Brain (organoid and tissue), 16 donors: ENCODE measurements at places on chromosomes 3 and 15.

GRCh38 chr3:128559486-128560225 lies 66.7 kb upstream of the GATA2 start:
- no peak for DNase-seq

DNA sequence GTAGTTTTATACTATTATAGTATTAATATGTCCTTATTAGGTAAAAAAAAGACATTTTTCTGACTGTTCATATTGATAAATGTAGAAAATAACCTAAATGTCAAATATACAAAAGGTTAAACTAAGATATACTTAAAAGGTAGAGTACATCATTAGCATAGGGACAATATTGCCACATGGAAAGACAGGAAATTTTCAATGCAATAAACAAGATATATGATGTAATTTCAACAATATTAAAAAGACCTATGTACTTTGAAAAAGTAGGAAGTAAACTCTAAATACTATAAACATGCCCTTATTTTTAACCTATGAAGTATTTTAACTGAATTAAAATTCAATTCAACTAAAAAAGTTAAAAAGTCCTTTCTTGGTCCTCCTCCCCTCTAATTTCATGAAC lies 1.9 kb downstream of the SPG11 start:
- no peak for DNase-seq

DNA sequence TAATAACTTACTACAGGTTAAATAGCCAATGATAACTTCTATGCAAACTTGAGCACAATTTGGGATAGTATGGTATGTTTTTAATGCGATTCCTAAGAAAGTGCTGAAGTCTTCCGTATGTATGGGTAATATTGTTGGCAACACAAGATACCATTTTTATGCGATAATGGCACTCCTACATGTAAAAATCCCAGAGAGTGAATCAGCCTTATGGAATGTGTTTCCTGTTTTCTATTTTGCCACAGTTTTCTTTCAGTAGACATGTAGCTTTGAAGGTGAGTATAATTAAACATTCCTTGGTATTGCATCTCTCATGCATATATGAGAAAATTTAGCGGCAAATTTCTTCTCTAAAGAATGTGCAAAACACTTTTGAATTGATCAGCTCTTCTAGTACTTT lies 396.8 kb upstream of the AZI2 start:
- peak; percentile 45 for DNase-seq

- DNase-seq, result no peak
These were observed 30.0 kb downstream of the RNF111 start for GRCh38 chr15:59017449-59017848.

- DNase-seq, result no peak
These were observed 36.5 kb downstream of the HEG1 start for GRCh38 chr3:125019271-125019670.

- no peak for DNase-seq
These were observed 206.5 kb downstream of the LPP start for GRCh38 chr3:188360364-188360881.

GRCh38 chr15:73398861-73399260 lies 30.1 kb upstream of the HCN4 start:
- DNase-seq, result no peak

DNA sequence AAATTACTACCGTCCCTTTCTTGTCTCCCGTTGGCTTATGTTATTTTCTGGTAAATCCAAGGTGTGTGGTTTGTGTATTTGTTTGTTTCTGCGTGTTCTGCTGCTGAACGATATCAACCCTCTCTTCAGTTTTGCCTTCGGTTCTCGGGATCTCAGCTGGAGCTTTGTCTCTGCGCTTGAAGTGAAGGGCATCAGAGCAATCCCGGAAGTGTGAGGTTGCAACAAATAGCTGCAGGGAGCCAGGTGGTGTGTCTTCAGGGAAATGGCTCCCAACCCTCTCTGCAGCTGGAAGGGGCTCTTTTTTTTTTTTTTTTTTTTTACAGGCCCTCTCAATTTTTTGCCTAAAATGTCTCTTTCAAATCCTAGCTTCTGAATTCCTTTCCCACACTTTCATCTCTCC lies 116.4 kb upstream of the RGMA start:
- DNase-seq, result no peak

GRCh38 chr3:195139091-195139875 lies 131.7 kb downstream of the XXYLT1 start:
- no peak for DNase-seq

- DNase-seq, result no peak
These were observed 7.9 kb downstream of the CCDC71 start for GRCh38 chr3:49158103-49158709.

DNA sequence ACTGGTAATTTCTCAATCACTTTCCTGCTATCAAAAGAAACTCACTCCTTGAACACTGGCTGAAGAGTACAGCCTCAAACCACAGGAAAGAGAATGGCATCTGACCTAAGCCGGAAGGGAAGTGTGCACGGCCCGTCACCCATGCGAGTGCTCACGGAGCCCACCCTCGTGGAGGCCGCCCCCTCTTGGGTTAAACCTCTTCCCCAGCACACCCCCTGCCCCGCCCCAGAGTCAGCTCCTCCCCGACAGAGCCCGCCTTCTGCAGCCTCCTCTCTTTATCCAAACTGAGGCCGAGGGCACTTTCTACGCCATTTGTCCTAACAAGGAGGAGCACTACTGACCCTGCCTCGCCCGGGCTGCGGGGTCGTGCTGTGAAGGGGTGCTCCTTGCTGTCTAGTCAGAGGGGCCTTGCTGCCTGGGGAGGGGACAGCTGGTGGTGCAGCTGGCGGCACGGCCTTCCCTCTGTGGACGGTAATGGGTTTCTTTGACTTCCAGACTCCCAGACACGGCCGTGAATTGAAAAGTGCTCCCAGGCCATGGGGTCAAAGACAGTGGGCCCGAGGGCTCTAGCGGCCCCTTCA lies 137.7 kb downstream of the NSMCE3 start:
- no peak for DNase-seq

DNA sequence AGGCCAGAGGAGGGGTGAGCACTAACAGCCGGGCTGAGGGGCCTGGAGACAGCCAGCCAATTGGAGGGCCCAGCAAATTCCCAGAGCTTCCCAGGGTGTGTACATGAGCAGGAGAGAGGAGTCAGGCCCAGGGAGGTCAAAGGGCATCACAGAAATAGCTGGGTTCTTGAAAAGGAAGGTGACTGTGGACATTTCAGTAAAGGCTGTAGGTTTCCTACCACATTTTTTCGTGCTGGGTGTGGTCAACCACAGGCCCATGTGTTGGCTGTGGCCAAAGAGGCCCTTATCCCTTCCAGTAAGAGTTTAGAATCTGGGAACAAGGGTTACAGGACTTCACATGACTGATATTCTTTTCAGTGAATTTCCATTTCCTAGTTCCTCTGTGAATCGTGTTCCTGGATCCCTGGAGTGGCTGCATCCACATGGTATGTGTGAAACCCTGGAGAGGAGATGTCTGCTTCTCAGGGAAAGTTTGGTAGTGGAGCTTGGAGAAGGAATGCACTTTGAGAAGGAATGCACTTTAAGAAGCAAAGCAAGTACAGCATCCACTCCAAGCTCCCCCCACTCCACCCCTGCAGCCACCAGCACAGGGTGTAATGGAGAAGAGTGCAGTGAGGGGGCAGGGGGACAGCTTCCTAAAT lies 73.2 kb upstream of the HEG1 start:
- DNase-seq, result no peak

GRCh38 chr3:160184655-160185054 lies 40.6 kb upstream of the C3orf80 start:
- DNase-seq, result no peak

- no peak for DNase-seq
These were observed 366.0 kb upstream of the TBL1XR1 start for GRCh38 chr3:177563243-177563780.

DNA sequence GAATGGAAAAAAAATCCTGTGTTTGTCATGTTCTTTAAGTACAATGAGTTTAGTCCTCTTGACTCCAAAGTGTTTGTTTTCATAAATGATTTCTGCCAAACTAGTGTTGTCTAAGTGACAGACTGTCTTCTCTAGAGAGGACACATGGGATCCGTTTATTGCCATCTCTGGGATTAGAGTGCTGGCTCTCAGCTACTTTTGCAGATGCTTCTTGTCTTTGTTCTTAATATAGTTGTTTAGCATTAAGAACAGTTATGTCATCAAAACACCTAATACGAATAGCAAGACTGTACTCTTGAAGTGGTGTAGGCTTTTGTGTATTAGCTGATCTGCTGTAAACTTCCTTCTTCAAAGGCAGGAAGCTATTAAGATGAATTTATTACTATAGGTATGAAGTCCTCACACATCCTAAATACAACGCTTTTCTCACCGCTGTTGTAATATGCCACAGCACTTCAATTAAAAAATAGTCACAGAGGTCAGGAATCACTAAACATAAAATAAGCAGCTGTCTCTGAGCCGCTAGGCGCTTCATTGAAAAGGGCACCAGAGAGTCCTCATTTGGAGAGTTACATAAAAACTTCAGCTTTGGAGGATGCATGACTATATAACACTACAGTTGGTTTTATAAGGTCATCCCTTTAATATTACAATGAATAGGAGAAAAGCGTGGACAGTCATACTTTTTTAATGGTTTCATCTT lies 128.3 kb upstream of the ZNF385D start:
- peak; percentile 72 for DNase-seq

DNA sequence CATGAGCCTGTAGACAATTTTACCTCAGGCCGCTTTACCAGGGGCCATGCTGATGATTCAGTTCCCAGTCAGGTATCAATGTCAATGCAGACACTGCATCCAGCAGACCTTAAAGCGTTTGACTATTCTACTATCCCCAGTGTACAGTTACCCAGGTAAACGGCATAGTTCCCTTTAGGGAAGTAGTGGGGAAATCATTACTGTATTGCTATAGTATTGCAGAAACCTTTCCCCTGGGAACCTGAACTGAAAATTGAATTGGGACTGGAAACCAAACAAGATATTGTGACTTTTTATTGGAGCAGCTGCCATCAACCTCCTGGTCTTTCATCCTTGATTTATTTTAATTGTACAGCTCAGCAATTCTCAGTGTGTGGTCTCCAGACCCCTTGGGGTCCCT lies 6.6 kb upstream of the INAFM2 start:
- DNase-seq, result no peak

DNA sequence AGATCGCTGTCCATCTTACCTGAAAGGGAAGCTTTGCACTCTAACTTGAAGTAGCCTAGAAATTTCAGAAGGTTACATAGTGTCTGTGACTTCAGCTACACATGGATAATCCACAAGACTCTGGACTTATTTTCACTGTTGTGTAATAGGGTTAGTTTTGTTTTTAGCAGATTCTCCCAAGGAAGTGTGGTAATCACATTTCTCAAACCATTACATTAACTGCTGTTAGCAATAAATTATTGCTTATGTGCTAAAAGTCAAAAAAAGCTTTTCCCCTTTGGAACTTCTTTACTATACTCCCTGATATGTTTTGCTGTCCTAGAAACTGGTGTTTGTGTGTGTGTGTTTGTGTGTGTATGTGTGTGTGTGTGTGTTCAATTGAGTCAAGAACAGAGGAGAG lies 351.8 kb upstream of the TPRG1 start:
- DNase-seq, result no peak

DNA sequence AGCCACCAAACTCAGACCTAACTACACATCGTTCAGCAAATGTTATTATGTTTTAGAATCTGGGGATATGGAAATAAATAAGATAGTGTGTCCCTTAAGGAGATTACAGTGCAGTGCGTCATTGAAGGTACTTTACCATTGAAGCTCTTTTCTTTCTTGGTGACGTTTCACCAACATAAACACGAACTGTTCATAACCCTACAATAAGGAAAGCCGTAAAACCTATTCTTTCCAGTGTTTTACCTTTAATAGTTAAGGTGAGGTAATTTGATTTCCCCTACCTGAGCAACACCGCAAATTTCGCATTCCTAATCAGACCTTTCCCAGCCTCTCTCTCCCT lies 826 bp downstream of the CCDC66 start:
- no peak for DNase-seq

DNA sequence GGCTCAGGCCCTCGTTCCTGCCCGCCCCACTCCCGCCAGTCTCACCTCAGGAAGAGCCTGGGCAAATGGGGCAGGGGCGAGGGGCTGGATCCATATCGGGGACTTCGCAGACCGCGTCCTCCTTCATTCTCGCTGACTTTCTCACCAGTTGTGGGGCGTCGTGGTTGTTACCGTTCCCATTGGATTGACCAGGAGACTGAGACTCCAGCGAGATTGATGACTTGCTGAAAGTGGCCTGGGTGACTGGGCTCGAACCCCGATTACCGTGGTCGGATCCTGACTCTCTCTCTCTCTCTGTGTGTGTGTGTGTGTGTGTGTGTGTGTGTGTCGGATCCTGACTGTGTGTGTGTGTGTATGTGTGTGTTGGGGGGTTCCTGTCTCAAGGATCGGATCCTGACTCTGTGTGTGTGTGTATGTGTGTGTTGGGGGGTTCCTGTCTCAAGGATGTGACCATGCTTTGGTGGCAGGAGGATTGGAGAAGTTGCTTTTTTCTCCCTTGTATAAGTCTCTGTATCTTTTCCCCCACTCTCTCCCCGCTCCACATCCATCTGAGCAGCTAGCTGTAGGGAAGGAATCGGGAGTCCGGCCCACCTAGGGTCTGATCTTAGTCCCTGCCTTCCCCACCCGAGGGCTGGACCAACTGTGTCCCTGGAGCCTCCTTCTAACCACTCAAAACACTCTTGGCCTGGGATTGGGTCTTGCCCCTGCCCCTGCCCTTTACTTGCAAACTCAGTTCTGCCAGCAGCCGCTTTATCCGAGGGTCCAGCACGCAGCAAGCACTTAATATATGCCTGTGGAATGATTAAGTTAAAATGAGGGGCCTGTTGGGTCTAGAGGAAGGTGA lies 603 bp downstream of the PLEKHO2 start:
- peak; percentile 24 for DNase-seq

DNA sequence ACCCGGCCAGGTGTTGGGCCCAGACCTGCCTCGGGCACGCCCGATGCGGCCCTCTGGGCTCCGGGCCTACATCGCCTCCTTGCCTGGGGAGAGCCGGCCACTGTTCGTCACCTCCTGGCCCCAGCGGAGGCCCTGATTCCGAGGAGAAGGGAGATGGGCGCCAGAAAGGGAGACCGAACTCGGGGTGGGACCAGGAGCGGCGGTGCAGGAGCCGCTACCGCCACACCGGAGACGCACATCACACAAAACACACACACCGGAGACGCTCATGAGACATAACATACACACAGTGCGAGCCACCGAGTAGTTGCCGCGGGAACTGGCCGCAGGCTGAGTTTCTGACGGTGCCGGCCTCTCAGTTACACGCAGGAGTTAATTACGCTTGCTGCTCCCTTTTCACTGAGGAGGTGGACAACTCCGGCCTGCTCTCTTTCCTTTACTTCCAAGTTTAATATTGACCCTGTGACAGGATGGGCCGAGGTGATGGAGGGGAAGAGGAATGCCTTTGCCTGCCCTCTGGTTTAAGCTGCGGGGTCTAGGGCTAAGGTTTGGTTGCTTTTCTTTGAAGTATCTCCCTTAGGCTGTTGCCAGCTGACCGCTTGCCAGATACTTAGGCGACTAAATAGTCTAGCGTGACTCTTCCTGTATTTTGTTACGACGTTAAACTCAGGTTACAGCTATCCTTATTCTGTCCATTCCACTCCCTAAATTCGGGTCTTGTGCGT lies 570 bp downstream of the PCNP start:
- DNase-seq, result peak; percentile 60

GRCh38 chr3:111571907-111572460 lies 23.2 kb downstream of the ZBED2 start:
- DNase-seq, result no peak

GRCh38 chr3:72520690-72521308 lies 327.4 kb downstream of the SHQ1 start:
- DNase-seq, result no peak
